ENCODE measurements at places on chromosomes 5 and 9. TPM values are rescaled to one million over a fixed set of nuclear protein-coding genes. Genes with fewer than 3 reads are reported as not detected.

The RGS7BP gene
- total RNA-seq: not detected

The HTR1A gene
- not detected for total RNA-seq

The MSMP gene
- not detected for total RNA-seq

The SLC46A2 gene
- not detected for total RNA-seq

The CRHBP gene
- not detected for total RNA-seq

The LIX1 gene
- not detected for total RNA-seq

The PRDM9 gene
- not detected for total RNA-seq

The BTNL9 gene
- total RNA-seq: not detected
